ENCODE measurements at places on chromosomes 13 and 19. TPM values are rescaled to one million over a fixed set of nuclear protein-coding genes. Genes with fewer than 3 reads are reported as not detected.

ZNF223 gene
- 1.2 TPM for total RNA-seq

GRCh38 chr13:68099631-68100030, 869.5 kb upstream of the PCDH9 start:
- DNase-seq = no peak

CYSLTR2 gene
- 0.28 TPM for total RNA-seq

DNA sequence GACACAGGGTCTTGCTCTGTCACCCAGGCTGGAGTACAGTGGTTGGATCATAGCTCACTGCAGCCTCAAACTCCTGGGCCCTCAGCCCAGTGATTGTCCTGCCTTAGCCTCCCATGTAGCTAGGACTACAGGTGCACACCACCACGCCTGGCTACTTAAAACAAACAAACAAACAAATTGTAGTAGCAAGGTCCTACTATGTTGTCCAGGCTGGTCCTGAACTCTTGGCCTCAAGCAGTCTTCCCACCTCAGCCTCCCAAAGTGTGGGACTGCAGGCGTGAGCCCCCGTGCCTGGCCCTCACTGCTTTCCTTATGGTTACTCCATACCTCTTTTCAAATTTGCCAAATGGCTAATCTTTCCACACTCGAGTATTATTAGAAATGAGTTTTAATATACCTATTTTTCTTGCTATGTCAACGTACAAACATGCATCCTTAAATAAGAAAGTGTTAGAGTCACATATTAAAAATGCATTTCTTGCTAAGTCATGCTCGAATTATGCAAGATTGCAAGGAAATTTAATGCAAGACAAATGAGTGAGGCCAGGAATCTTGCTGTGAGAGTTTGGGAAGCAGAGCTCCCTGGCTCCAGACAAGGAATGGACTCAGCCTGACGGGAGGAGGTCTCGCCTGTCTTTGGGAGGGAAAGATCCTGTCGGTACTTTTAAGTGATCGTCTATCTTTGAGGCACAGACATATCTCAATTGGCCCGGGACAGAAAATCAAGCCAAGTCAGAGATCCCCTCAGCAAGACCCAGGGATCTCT, 39.4 kb downstream of the RFX2 start:
- DNase-seq = peak; percentile 10

- DNase-seq = peak; percentile 78
Observed at GRCh38 chr19:15468675-15469512, 4.5 kb upstream of the RASAL3 start.

EPSTI1 gene
- 2.1 TPM for total RNA-seq

DNA sequence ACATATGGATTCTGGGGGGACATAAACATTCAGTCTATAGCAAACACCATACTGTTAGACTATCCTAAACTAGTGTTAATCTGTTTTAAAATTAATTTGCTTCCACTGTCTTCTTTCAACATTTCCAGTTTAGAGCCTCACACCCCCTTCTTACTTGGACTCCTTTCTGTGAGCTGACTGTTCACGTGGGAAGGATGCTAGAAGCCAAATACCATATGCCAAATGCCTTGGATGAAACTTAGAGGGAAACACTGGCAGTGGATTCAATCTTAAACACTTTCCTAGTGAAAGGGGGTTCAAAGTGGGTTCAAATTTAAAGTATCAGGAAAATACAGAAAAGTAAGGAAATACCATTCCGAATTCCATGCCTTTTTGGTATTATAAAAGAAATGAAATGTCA, 113.6 kb downstream of the HS6ST3 start:
- no peak for DNase-seq

DNA sequence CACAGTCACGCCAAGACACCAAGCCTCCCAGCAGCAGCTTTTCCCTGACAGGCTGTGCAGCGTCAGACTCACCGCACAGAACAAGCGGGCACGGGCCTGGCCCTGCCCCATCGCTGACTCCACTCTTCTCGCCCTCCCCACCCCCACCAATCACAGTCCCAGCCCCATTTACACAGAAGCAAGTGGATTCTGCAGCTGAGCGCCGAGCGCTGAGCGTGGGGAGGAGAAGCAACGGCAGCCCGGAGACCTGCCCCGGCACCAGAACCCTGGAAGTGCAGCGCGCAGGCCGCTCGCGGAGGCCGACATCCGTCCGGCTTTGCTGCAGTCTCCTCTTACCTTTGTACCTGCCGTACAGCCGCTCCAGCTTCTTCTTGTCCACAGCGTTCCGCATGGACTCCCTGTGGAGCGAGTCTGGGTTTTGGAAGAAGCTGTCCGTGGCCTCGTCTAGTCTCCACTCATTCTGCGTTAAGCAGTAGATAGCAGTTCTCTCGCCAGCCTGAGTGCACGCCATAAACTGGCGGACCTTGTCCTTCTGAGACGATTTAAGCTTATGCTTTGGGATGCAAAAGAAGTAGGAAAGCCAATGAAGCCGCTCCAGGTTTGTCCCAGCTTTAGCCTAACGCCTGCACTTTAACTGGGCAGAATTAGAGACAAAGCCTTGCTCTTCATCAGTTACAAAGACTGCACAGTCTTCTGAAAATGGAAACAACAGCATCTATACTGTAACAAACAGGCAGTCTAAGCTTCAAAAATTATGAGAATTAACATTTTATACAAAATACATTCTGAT, 6.8 kb downstream of the DCUN1D2 start:
- no peak for DNase-seq

SIGLEC8 gene
- 1.1 TPM for total RNA-seq

TMEM145 gene
- not detected for total RNA-seq

GRCh38 chr19:3196064-3196932, 10.6 kb downstream of the NCLN start:
- no peak for DNase-seq

DNA sequence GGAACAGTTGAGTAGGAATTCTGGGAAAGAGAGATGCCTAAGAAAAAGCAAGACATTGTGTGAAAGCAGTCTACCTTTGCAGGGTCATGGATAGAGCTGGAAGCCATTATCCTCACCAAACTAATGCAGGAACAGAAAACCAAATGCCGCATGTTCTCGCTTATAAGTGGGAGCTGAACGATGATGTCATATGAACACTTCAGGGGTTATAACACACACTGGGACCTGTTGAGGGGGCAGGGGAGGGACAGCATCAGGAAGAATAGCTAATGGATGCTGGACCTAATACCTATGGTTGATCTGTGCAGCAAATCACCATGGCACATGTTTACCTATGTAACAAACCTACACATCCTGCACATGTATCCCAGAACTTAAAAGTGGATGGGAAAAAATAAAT, 69.9 kb downstream of the TSC22D1 start:
- no peak for DNase-seq

CD70 gene
- 0.25 TPM for total RNA-seq

DNA sequence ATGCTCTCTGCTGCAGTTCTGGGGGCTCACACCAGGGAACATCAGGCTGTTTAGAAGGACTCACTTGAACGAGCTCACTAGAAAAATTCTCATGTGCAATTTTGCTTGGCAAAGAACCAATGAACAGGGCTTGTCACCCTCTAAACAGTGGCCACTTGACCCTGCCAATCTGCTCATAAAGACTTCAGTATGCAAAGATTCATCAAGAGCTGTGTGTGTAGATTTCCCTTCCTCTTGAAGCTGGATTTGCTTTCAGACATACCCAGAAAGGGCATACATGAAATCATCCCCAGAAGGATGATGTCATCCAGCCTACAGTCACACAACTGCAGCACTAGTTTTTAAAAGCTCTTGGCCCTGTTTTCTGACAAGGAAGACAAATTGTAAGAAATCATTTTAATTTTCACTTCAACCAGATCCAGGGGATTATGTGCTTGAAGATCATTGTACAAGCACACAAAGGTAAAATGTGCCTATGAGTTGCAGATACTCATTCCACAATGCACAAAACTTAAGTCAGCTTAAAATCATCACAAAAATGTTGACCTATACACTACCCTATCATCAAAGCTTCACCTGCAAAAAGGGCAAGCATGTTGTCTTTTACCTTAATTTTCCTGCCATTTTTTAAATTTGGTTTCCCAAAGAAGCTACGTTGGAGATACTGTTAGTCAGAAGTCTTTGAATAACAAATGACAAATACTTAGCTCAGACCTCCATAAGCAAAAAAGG, 5.2 kb upstream of the STK24 start:
- DNase-seq = no peak

DNA sequence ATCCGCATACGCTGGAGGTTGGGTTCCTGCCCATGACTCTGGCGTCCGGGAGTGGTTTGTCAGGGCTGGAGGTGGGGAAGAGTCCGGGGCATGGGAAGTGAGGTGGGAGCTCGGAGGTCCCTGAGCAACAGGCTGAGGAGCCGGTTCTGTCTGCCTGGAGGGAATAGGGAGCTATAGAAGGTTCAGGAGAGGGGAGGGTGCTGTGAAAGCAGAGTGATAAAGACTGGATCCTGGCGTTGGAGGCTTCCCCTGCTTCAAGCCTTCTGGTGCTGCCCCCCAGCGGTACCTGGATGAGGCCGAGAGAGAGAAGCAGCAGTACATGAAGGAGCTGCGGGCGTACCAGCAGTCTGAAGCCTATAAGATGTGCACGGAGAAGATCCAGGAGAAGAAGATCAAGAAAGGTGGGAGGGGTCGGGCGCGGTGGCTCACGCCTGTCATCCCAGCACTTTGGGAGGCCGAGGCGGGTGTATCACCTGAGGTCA, 2.6 kb downstream of the HMG20B start:
- DNase-seq = no peak

DNA sequence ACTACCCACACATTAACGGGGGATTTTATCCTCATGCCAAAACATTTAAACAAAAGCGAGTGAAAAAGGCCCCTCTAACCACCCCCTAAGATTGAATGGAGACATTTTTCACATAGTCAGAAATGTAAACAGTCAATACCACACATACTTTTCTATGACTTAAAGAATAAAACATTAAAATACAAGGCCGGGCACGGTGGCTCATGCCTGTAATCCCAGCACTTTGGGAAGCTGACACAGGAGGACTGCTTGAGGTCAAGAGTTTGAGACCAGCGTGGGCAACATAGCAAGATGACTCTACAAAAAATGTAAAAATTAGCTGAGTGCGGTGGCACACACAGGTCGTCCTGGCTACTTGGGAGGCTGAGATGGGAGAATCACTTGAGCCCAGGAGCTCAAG, 47.3 kb downstream of the MPHOSPH8 start:
- DNase-seq = no peak

TMEM86B gene
- total RNA-seq = 15.5 TPM

DNA sequence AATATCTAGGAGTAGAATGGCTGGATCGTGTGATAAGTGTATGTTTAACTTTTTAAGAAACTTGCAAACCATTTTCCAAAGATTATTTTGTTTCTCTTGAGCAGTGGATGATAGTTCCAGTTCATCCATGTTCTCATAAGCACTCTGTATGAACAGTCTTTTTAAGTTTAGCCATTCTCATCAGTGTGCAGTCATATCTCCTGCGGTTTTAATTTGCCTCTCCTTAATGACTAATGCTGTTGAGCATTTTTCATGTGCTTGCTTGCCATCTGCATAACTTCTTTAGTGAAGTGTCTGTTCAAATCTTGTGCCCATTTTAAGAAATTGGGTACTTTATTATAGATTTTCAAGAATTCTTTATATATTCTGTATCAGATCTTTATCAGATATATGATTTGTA, 58.6 kb downstream of the WASF3 start:
- DNase-seq = no peak

GRCh38 chr19:2043251-2043641, 7.8 kb downstream of the MKNK2 start:
- peak; percentile 64 for DNase-seq

GRCh38 chr19:39737351-39737750, 478 bp downstream of the CLC start:
- DNase-seq = no peak

DNA sequence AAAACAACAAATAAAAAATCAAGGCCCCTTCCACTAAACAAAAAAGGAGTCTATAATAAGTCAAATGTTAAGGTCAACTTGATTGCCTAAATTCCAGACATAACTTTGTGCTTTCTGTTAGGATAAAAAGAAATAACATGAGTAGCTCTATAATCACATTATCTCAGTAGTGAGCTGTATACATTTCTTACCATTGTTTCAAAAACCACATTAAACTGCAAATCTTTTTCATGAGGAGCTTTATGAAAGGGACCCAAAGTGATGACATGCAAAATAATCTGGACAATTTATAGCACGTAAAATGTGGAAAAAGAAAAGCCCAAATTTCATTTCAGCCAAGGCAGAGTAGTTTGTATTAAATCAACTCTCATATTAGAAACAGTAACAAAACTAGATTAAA, 269.2 kb downstream of the KLF12 start:
- DNase-seq = no peak

DNA sequence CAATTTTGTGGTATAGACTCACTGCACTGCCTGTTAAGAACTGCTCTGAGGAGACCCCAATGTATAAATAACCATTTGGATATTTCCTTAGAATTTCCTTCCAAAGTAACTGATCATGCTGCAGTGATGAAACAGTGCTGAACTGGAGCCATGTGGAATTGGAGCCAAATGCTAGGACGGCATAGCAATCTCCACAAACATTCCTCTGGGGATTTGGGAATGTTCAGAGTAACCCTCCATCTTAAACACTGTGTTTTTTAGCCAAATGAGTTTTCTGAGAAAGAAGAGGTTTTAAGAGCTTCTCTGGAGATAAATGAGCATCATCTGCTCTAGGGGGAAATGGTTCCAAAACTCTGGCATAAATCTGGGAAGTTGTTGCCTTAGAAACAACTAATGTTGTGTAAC, 98.2 kb downstream of the OLFM4 start:
- no peak for DNase-seq

DNA sequence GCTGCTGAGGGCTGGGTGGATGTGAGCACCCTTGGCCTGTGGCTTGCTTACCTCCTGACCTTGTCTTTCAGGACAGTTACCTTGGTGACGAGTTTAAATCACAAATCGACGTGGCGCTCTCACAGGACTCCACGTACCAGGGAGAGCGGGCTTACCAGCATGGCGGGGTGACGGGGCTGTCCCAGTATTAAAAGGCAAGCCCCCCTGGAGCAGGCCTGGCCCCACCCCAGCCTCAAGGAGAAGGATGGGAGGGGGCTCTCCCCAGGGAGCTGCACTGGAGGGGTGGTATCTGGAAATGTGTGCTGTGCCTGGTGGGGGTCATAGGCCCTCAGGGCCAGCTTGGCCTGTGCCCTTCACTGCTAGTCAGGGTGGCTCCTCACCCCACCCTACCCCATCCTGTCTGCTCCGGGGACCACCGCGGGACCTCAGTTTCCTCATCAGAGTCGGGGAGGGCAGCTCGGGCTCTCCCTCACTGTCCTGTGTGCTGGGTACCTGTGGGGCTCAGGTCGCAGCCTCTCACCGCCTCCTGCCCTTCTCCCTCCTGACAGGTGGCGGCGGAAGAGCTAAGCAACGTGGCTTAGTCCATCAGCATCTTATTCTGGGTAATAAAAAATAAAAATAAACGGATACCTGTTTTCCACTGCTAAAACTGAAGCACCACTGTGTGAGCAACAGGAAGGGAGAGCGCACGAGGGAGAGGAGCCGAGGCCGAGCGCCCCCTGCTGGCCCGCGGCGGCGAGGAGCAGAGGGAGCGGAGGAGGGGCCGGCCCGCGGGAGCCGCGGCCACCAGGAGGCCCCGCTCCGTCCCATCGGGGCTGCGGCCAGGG, 29.8 kb downstream of the CERS1 start:
- DNase-seq = no peak

GSX1 gene
- total RNA-seq = not detected

GRCh38 chr13:98512774-98513665, 63.9 kb downstream of the STK24 start:
- no peak for DNase-seq

FCAR gene
- 0.55 TPM for total RNA-seq

RXFP2 gene
- total RNA-seq = not detected

CYP4F2 gene
- 228 TPM for total RNA-seq

Measured in left lobe of liver (tissue), 2 donors.